Stimulated activated CD4-positive, alpha-beta T cell treated with anti-CD3 and anti-CD28 coated beads, Interleukin-1b, Interleukin-23, amount 100 ng/mL, for 1 hour (primary cell): ENCODE measurements at places on chromosomes 4 and X.

DNA sequence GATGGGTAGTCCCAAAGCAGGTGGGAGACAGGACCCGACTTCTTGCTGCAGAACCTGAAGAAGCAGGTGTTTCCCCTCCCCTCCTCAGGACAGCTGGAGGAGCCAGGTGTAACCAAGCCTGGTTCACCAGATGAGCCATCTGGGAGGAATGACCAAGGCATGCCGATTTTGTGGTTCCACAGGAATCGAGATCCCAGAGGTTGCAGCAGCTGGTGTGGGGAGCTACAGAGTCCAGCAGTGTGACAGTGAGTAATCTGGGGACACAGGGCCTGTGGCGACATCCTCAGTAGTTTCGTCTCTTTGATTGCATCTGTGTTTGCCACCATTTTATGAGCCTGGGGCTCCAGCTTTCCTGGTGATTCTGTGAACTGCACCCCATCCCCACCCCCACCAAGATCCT is 2.6 kb upstream of the NDP start:
- no peak for DNase-seq

GRCh38 chrX:139202742-139203420 is 327.7 kb upstream of the F9 start:
- DNase-seq = no peak

DNA sequence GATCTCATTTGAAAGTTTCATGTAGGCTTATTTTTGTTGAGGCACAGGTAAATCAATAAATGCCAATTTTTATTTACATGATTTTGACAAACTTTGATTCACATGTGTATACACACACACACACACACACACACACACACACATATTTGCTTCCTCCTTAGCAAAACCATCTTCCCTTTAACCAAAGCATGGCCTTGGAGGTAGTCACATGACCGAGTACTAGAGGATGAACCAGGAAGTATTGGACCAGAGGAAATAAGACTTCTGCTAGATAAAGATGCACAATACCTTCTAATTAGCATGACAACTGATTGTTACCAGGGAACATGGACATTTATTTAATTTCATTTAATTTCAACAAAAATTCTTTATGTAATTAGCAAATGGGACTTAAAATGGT is 23.4 kb upstream of the CFAP299 start:
- no peak for DNase-seq

DNA sequence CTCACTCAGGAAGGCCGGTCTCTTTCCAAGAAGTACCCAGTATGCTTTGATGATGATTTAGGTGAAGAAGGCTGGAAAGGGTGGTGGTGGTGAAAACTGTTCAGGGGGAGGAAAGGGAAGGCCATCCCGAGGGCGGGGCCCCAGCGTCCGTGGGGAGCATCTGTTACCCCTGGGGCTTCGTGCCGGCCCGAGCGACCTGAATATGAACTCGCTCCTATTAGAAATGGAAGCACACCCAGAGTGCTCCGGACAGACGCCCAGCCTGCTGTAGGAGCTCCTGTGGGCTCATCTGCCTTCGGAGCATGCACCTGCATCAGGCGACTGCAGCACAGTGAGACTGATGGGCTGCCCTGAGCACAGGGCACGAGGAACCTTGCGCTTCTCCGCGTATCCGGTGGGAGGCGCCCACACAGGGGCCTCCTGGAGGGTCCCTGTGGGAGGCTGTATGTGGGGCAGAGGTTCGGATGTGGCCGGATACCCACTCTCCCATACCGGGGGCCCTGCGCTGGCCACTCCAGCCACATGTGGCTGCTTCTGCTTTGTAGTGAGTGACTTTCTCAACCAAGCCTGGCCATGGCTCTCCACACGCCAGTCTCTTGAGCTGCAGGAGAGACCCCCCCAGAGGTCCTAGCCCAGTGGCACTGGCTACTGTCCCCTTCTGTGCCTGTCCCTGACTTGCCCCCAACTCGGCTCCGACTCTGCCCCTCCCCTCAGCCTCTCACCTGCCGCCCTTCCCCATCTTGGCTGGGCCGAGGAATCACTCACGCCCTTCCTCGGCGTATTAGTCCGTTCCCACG is 36.7 kb downstream of the FGFRL1 start:
- DNase-seq = no peak

- DNase-seq = no peak
Observed at GRCh38 chrX:70411475-70411874, 11.6 kb upstream of the GDPD2 start.

DNA sequence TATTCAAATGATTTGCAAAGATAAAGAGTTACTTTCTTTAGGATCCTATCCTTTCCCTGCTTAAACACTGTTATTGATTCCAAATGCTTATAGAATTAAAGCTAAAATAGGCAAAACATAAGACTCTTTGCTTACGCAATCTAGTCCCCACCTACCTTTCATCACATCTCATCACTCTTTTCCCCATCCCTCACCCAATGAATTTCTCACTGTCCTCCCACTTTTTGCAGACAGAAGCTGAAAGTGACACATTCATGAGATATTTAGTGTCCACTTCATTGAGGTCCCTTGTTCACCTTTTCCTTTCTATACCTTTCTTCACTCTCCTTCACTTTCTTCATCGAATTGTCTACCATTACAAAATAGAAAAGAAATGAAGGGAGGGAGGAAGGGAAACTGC is 424 bp downstream of the SATL1 start:
- DNase-seq = no peak

GRCh38 chr4:3392321-3392720 is 49.4 kb upstream of the HGFAC start:
- DNase-seq = no peak
